GM04504 (cell line): ENCODE measurements at places on chromosomes 7 and 10.

- peak; percentile 48 for DNase-seq
Observed at GRCh38 chr10:5094265-5095205, at the start of gene AKR1C3. AKR1C3 (plus strand) TSS chr10:5094414; CDS start chr10:5094445, 31 bp downstream.

GRCh38 chr7:31003097-31003496, 39.3 kb downstream of the GHRHR start:
- no peak for DNase-seq

DNA sequence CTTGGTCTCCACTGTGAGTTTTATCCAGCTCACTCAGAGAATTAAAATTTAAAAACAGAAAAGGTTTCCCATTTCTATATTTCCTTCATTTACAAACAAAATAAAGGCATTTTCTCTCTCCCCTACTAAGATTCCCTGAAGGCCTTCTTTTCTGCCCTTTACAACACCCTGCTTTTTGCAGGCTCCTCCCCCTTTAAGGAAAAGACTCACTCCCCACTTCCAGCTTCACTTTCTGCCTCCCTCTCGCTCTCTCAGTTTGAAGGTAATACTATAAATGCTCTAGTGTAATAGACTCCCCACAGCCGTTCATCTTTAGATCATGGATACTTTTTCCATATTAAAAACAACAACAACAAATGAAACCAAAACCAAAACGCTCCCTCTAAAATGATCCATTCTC, 53.3 kb downstream of the CDHR3 start:
- no peak for DNase-seq

DNA sequence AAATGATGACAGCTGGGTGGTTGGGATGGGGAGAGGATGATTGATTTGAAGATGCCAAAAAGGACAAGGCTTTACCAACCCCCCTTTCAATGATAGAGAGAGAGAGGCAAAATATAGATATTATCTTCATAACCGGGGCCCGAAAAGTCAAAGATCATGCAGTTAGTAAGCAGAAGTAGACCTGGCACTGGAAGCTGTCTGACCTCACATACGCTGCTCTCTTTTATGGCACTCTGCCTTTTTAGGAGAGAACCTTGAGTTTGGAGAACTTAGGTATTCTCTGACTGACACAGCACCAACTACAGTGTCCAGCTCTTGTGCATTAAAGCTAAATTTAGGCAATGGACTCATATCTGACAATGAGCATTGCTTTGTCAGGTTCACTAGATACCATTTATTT, 30.7 kb downstream of the CNNM2 start:
- no peak for DNase-seq

- DNase-seq: no peak
Observed at GRCh38 chr10:124593431-124593985, 131.9 kb downstream of the LHPP start.

DNA sequence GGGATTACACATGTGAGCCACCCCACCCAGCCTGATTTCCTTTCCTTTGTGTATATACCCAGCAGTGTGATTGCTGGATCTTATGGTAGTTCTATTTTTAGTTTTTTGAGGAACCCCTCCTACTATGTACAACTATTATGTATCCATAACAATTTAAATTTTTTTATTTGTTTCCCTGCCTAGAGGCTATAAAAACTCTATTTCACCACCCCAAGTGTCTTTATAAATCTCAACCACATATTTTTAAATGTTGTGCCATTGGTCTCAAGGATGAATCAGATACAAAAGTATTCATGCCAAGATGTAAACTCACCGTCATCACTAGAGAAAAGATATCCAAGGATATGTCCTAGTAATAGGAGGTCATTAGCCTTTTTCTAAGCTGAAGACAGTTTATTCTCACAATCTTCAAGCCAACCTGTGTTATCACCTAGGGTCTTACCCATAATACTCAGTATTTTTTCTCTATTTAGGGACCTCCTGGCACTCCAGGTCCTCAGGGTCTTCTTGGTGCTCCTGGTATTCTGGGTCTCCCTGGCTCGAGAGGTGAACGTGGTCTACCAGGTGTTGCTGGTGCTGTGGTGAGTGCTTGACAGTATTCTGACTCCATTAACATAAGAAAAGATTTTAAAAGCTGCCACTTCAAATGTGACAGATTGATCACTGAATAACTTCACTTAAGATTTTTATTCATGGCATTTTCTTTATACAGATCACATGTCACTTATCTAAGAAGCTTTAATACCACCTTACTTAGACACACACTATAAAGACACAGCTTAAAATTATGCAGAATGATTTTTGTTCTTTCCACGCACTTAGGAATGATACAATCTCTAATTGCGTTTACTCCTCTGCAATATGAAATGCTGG, 29.4 kb downstream of the COL1A2 start:
- peak; percentile 56 for DNase-seq

DNA sequence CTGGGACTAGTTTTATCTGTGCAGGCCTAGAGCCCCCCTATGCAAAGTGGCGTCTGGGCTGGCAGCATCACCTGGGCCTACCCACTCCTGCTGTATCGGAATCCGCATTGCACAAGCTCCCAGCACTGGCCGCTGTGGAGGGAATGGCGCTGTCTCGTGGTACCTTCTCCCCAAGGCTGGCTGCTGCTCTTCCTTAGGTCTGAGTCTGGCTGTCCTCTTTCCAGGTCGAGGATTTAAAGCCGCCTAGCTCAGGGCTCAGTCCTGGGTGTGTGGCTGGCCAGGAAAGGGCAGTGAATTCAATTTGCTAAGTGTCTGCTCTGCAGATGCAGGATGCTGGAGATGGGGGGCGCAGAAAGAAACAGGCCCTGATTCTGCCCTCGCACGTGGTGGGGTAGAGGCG, 44.7 kb downstream of the MGMT start:
- DNase-seq: no peak

DNA sequence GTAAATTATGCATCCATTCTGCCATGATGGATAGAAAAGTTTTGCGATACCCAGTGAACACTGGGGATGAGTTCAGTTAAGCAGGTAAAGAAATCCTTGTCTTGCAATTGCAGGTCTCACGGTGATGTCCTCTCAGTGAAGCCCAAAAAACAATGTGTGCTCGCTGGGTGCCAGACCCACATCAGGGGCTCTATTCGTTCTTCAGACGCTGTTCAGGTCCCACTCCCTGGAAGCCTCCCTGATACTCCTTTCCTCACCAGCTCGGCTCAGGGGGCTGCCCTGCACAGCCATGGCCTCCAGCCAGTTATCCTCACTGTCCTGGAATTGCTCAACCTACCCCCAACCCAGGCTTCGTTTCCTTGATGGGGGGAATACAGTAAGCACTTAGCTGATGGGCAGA, 323.5 kb downstream of the ADARB2 start:
- DNase-seq: no peak

DNA sequence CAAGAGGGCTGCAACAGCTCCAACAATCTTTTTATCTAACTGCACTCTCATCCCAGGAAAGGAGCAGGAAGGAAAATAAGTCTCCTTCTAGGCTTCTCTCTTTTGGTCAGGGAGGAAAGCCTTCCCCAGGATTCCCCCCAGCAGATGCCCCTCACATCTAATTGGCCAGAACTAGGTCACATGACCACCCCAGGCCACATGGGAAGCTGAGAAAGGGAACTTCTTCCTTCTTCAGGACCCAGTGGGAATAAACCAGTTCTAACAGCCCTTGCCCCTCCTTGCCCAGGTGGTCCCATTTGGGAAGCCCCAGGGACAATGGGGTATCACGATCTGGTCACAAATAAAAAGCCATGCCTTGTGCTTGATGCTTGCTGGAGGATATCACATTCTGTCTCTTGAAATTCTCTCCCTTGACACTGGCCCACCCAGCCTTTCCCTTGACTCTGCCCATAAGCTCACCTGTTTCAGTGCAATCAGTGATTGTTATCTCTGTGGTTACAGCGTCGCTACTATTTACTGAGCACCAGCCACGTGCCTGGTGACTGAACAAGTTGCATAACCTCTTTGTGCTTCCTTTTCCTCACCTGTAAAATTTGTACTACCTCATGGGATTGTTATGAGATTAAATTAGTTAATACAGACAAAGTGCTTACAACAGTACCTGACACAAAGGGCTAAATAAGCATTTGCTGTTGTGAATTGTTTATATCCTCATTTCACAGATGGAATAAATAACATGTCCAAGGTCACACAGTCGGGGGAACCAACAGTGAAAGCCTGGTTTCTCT, 9.0 kb upstream of the TACR2 start:
- DNase-seq: no peak

DNA sequence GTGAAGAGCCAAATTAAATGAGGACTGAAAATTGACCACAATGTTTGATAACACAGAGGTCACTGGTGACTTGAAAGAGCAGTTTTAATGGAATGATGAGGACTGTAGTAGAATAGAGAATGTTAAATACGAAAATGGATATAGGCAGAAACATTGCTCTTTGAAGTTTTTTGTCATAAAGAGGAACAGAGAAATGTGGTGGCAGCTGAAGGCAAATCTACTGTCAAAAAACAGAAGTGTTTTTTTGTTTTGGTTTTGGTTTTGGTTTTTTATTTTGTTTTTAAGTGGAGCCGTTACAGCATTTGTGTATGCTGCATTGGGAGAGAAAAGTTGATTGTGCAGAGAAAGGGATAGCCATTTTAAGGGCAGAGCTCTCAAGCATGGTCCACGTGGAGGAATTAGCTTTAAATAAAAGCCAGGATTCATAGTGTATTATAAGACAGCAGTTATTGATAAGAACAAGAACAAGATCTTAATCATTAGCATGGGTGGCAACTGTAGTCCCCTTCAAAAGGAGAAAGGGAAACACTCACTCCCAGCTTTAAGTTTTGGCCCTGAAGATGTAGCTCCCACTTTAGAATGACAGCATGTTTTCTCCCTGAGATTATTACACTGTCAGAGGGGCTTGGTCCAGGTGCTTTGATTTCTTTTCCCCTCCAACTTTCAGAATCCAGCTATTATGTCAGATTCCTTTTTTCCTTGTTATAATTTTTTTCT, 156.7 kb upstream of the BET1 start:
- no peak for DNase-seq

GRCh38 chr10:501596-501995, 187.9 kb downstream of the DIP2C start:
- no peak for DNase-seq

GRCh38 chr10:120208488-120208887, 248.5 kb upstream of the PLPP4 start:
- DNase-seq: no peak

GRCh38 chr10:101858723-101859500, 15.3 kb upstream of the KCNIP2 start:
- no peak for DNase-seq

DNA sequence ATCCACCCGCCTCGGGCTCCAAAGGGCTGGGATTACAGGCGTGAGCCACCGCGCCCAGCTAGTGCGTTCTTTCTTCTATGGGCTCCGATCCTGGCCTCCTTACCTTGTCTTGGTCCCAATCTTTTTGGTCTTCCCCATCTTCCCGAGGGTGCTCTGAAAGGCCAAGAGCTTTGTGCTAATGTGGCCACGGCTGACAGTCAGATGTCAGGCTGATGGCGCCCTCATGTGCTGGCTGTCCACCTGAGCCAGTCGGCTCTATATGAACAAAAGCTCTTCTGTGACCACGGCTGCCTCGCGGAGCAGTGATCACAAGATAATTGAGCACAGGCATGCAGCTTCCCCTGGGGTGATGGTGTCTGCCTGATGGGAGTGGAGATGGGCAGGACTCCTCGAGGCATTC, 11.0 kb upstream of the AHCYL2 start:
- no peak for DNase-seq

GRCh38 chr10:12701696-12702095, 299.8 kb downstream of the CCDC3 start:
- no peak for DNase-seq

- DNase-seq: no peak
Observed at GRCh38 chr10:63438506-63439498, 27.0 kb downstream of the JMJD1C start.

GRCh38 chr7:19747740-19748339, 25.6 kb downstream of the TMEM196 start:
- no peak for DNase-seq

- DNase-seq: no peak
Observed at GRCh38 chr7:75872073-75872782, 6.6 kb upstream of the RHBDD2 start.

DNA sequence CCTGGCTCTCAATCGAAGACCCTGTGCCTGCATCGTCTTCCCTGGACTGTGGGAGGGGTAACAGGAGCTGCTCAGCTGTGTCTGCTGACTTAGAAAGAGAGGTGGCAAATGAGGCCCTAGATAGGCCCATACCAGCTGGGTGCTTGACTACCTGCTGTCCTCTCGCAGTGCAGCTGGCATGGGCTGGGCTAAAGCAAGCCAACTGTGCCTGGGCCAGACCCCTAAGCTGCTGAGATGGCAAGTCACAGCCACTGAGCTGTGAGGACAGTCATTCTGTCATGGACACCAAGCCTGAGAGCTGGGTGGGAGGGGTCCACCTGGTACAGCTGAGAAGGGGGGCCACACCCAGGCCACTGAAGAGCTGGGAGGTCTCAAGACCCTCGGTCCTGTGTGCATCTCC, 45.8 kb upstream of the AQP1 start:
- DNase-seq: no peak

- no peak for DNase-seq
Observed at GRCh38 chr10:88624840-88625239, 38.3 kb downstream of the LIPJ start.

DNA sequence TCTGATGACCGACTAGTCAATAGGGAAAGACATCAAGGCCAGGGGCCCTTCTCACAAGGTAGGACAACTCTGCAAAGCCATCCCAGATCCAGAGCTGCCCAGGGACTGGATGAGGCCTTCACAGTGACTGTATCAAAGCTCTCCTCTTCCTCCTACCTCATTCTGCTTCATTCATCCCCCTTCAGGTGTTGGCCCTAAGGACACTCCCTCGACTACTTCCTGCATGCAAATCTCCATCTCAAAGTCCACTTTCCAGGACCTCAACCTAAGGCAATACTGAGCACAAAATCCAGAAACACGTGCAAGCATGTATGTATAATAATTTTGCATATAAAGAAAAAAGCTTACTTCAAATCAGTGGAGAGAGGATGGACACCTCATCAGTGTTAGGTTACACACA, 25.1 kb downstream of the DPY19L1 start:
- no peak for DNase-seq

DNA sequence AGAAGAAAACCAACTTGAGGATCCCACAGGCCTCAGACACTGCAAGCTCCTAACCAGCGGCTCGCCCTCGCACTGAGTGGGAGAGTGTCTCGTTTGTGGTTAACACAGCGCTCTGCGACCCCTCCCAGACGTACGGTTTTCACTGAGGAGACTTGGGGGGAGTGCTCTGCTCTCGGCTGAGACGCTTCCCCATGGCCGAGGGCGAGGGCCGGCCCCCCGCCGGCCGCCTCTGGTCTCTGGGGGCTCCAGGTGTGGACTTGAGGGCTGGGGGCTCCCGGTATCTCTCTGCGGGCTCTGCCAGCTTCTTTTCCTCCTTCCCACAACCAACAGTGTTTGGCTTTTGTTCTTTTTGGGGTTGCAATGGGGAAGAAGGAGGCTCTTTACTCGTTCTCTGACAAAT, 118.7 kb downstream of the LARP4B start:
- DNase-seq: no peak

GRCh38 chr7:77328669-77329068, 87.5 kb downstream of the GSAP start:
- DNase-seq: no peak

- no peak for DNase-seq
Observed at GRCh38 chr10:61024856-61025201, 80.8 kb upstream of the RHOBTB1 start.
